Activated T-helper 9 cell treated with anti-CD3 and anti-CD28 coated beads, Interleukin-2, amount 50 U/mL, for 16 hours (primary cell): ENCODE measurements at places on chromosomes 13 and 19.

- no peak for DNase-seq
Measured at GRCh38 chr13:50334115-50334778, 319.0 kb downstream of the KCNRG start.

DNA sequence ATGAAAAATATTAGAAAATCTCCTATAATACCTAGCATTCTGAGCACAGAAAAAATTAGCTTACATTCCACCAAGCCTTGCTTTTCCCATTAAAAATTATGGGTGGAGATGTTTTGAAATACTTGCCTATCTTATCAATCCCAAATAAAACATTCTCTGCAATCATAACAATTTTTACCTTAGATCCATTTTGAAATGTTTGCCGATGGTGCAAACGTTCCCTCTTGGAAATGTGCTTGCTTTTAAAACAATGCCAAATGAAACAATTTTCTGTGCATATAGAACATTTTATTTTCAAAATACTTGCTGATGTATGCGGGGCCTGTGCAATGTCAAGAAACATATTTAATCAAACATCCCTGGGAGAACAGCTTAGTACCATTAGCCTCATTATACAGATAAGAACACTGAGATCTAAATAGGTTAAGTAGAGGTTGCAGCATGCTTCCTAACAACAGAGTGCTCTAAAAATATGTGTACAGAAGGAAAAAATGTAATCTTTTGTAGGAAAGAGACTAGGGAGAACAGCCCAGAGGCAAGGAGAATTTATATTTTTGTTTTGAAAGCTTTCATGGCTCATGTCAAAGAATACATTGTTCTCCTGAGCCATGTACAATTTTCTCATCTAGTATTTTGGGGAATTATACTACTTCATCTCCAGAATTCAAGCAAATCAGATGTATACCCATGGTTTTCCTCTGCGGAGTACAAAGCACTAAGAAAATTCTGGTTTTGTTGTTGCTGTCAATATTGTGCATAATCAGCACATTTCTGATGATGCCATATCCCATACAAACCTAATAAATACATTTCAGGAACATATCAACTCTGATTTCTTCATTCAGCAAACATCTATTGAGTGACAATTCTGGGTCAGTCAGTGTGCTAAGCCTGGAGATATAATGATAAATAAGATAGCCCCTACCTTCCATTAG lies 25.9 kb upstream of the FNDC3A start:
- no peak for DNase-seq

DNA sequence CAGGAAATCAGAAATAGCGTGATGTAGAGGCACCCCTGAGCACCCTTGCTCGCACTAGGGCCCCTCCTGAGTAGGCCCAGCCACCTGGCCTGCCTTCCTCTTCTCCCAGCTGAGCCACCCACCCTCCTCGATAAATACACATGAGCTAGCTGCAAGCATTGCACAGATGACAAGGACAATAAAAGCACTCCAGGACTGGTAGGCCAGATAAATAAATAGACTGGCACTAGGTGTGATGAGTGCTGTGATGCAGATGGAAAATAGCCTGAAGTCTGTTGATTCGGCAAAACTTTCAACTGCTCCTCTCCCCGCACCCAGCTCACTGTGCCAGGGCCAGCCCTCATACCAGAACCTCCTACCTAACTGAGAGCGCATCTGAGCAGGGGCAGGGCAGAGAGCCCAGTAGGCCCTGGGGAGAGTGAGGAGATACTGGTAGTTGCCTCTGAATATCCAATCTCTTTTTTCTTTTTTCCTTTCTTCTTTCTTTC lies 54.5 kb upstream of the GPI start:
- DNase-seq, result no peak

GRCh38 chr19:19257137-19257536 lies 16.0 kb downstream of the TM6SF2 start:
- DNase-seq, result no peak

DNA sequence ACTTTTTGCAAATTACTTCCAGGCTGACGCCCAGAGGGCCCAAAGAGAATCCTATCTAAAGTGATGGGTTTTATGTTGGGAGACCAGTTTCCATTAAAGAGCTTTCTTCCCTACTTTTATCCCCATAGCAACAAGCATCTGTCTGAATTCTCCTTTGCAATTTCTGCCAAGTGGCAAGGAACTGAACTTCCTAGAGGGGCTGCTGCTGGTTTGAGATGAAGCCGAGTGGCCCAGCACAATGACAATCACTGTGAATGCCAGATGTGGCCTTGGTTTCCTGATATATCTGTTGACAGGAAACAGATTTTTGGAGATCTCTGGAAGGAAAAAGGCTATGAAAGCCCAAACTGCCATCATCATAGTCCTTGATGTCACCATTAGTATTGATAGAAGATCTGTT lies 198.6 kb downstream of the OXGR1 start:
- no peak for DNase-seq

DNA sequence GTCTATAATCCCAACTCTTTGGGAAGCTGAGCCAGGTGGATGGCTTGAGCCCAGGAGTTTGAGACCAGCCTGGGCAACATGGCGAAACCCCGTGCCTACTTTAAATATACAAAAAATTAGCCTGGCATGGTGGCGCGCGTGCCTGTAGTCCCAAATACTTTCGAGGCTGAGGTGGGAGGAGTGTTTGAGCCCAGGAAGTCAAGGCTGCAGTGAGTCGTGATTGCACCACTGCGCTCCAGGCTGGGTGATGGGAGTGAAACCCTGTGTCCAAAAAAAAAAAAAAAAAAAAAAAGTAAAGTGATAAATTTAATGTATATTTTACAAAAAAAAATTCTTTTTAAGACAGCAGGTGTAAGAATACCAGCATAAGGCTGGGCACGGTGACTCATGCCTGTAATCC lies 17.6 kb downstream of the TMEM38A start:
- DNase-seq, result no peak

GRCh38 chr19:1302533-1303239 lies 17.0 kb downstream of the EFNA2 start:
- no peak for DNase-seq

DNA sequence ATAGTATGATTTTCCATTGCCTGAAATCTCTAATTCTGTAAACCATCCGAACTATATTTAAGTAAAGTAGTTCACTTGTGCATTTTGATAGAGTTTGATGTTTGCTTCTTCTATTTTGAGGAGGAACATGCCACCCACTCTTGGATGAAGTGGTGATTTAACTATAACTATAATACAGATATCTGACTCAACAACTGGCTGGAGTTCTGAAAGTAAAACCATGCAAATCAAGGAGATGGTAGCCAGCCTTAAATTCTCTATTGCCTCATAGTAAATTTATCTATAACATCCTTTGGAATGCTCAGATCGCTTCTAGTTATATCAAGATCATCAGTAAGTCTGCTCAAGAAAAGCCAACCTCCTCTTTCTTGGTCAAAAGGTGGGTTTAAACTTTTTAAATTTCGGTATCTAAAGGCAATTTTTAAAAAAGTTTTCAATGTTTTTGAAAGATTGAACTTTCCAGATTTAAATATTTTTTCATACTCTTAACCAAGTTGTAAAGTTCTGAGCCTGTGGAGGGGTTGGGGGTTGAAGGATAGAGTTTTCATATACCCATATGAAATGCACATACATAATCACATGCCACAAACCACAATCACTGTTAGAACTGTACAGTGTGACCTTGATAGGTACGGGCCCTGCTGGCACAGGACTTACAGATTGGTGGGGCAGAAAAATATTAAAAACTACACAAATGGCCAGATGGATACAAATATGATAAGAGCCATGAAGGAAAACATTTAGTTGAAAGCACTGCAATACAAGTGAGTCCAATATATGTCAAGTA lies 90.5 kb upstream of the RFC3 start:
- DNase-seq, result no peak

DNA sequence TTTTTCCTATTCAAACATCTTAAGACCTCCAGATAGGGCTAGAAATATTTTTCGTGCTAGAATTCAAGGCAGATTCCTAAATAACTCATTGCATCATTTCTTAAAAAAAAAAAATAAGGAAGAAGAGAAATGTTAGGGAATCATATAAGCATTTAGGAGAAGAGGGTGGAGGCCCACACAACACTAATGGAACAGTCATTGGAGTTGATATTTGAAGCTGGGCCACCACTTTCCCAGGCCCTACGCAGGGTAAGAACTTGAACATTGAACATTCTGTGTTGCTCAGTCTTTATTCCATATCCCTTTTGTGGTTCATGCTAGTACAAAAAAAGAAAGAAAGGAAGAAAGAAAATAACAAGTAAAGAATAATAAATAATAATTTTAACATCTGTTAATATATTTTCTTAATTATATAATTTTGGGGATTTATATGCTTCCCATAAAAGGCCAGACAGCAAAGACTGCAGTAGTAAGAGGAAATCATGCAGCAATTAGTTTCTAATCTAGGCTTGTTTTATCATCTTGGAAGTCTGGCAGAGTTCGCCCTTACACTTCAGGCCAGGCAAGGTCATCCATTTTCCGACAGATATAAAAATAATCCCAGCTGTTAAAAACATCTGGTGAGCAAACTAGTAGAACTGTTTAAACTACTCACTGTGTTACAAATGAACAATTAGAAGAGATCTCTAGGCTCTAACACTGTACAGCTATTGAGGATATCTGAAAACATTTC lies 127.7 kb downstream of the FRY start:
- DNase-seq, result no peak

- DNase-seq, result no peak
Measured at GRCh38 chr19:56866538-56866937, 26.0 kb upstream of the PEG3 start.

DNA sequence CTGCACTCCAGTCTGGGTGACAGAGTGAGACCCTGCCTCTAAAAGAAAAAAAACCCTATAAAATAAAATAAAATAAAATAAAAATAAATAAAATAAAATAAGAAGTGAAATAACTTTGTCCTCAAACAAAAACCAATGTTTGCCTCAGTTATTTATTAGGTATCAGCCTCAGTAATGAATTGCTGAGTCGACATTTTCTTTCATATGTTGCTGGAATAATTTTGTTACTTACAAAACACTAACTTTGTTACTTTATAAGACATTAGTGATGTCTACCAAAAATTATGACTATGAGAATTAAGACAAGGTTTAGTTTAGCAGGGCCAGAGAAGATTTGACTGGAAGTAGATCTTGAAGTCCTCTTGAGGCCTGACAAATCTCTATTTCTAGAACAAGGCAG lies 2074.5 kb upstream of the PCDH20 start:
- no peak for DNase-seq

GRCh38 chr13:66489586-66489985 lies 740.5 kb downstream of the PCDH9 start:
- no peak for DNase-seq

- no peak for DNase-seq
Measured at GRCh38 chr19:38386300-38386970, 1.4 kb downstream of the GGN start.

DNA sequence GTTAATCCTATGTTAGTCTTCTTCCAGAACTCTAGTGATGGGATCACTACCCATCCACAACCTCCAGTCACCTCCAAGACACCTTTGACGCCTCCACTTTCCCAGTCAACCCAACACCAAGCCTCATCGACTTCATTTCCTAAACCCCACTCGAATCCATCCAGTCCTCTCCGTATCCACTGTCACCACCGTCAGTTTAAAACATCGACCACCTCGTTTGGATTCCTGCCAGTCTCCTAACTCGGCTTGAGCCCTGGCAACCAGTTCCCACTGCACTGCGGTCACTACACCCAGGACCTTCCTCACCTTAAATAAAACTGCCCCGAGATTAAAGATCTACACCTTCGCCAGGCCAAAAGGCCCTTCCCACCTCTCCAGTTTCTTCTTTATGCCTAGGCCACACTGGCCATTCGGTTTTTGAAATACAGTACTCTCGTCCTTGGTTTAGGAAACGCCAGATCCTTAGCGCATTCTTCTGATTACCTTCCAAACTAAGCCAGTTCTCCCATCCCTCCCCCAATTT lies 1.2 kb downstream of the MTIF3 start:
- DNase-seq, result no peak

DNA sequence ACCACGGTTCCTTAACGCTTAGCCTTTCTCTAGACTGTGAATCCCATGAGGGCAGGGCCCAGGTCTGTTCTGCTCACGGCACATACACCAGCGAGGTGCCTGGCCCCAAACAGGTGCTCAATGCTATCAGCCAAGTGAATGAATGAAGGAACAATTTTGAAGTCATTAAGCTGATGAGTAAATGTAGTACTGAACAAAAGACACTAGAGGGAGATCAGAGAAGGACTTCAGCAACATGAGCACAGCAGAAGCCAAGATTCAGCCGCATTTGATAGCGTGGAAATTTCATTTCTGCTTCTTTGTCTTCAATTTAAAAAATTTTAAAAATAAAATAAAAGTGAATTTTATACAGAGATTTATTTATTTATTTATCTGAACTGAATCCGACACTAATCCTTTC lies 20.1 kb upstream of the MYO16 start:
- no peak for DNase-seq

- no peak for DNase-seq
Measured at GRCh38 chr19:5086725-5087439, 118.0 kb downstream of the KDM4B start.

GRCh38 chr19:50890422-50891252 lies 17.4 kb downstream of the KLK2 start:
- DNase-seq, result no peak

DNA sequence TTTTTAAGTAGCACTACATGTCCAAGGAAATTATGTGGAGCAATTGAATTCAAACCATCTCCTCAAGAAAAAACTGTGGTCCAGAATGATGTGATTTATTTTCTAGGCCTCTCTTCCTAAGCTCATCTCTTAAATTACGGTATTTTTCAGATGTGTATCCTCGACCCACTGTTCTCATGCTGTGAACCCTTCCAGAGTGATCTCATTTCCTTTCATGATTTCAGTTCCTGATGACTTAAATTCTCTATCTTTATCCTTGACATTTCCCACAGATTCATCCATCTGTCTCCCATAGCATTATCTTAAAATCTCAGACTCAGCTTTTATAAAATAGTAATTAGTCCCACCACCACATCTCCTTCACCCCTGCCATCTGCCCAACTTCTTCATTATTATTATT lies 117.6 kb upstream of the SPRY2 start:
- no peak for DNase-seq

- DNase-seq, result no peak
Measured at GRCh38 chr19:41089959-41090358, 1.7 kb downstream of the CYP2A13 start.

DNA sequence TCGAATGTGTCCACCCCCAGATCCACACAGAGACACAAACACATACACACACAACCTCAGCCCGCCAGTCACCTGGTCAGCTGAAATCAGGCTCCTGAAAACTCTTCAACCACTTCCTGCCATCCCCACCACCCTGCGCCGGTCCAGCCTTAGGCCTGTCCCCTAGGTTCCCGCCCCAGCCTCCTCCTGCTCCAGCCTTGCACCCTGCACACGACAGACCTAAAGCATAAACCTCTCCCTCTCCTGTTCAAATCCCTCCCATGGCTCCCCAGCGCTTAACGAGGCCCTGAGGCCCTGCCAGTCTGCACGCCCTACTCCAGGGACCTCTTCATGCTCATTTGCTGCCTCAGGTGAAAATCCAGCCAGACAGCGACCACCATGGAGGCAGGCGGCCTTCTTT lies 7.1 kb downstream of the PNMA8B start:
- DNase-seq, result no peak
